ENCODE measurements at places on chromosomes 5 and 9. TPM values are rescaled to one million over a fixed set of nuclear protein-coding genes. Genes with fewer than 3 reads are reported as not detected.

DNA sequence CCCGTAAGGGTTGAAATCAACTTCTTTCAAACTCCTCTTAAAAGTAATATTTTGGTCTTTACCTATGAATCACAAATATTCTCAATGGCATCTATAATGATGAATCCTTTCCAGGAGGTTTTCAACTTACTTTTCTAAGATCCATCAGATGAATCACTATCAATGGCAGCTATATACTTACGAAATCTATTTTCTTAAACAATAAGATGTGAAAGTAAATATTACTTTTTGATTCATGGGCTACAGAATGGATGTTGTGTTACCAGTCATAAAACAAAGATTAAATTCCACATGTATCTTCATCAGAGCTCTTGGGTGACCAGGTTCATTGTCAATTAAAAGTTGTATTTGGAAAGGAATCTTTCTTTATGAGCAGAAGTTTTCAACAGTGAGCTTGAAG, 1877.7 kb upstream of the ACO1 start:
- H3K36me3 ChIP-seq = no peaks in the 10 kb centered on the region
- no peak overlapping the region for H3K27ac ChIP-seq
- H3K4me3 ChIP-seq = no peak overlapping the region

- H3K36me3 ChIP-seq = no peaks in the 10 kb centered on the region
- H3K27ac ChIP-seq = no peak overlapping the region
- DNase-seq = no peak
- peaks cover 69% of the 10 kb centered on the region for H3K27me3 ChIP-seq
- no peak overlapping the region for H3K4me3 ChIP-seq
Measured at GRCh38 chr5:852431-853401, 1.9 kb upstream of the ZDHHC11 start.

DNA sequence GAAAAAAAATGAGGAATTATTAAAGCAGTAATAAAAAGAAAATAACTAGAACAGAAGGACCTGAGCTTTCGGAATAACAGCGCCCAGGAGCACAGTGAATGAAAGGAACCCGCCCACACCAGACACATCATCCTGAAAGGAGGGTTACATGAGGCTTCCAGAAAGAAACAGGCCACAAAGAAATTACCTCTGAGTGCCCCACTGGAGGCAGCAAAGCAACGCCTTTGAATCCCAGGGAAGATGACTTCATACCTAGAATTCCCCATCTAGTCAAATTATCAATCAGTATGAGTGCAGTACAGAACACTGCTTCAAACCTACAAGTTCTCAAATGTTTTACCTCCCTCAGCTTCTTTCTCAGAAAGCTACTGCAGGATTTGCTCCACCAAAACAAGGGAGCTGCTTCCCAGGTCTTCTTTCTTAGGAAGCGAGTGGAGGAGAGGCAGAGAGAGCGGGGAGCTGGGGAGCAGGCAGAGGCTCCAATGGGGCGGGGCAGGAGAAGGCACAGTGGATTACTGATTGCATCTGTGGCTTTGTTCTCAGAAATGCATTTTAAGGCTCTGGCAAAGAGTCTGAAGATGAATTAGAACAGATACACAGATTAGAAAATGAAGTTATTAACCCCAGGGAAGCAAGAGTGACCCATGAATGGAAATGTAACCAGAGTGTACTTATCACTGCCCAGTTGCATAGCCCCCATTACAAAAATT, 87.1 kb downstream of the SEMA4D start:
- H3K4me1 ChIP-seq = peaks cover 14% of the 10 kb centered on the region
- H3K4me3 ChIP-seq = no peak overlapping the region
- no peak for DNase-seq
- H3K27ac ChIP-seq = no peak overlapping the region
- H3K27me3 ChIP-seq = no peaks in the 10 kb centered on the region

GRCh38 chr9:105735366-105735765, 41.0 kb downstream of the TMEM38B start:
- DNase-seq = no peak
- no peaks in the 10 kb centered on the region for H3K4me1 ChIP-seq
- no peak overlapping the region for H3K4me3 ChIP-seq
- H3K36me3 ChIP-seq = peaks cover 17% of the 10 kb centered on the region
- H3K27me3 ChIP-seq = no peaks in the 10 kb centered on the region

DNA sequence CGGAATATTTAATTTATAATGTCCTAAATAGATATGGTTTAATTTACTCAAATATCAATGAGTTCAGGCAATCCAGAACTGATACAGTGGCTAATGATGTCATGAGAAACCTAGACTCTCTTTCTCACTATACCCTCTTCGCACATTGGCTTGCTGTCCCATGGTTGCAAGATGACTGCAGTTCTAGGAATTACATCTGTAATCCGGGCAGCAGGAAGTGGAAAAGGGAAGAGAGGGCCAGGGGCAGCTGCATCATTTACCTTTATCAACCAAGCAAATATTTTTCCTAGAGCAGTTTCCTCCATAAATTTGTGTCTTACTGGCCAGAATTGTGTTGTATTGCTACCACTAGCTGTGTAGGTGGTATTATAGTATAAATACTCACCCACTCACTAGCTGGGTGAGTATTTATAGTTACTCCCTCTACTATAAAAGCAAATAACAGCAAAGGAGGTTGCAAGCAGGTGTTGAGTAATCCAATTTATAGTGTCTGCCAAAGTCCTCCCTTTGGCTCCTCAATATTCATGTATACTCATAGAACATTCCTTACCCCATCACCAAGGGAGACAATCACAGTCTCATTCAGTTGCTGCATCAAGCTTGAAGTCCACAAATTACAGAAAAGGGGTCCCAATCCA, 168.8 kb downstream of the DROSHA start:
- H3K36me3 ChIP-seq = no peaks in the 10 kb centered on the region
- H3K27ac ChIP-seq = no peak overlapping the region
- H3K4me3 ChIP-seq = no peak overlapping the region
- no peaks in the 10 kb centered on the region for H3K4me1 ChIP-seq
- no peaks in the 10 kb centered on the region for H3K27me3 ChIP-seq
- DNase-seq = no peak

SHISAL2B gene
- polyA plus RNA-seq = not detected

GRCh38 chr5:139681466-139681865, 33.3 kb downstream of the CXXC5 start:
- DNase-seq = no peak
- H3K4me3 ChIP-seq = no peak overlapping the region
- H3K36me3 ChIP-seq = peaks cover 44% of the 10 kb centered on the region

HACD4 gene
- 1.8 TPM for polyA plus RNA-seq

KIF4B gene
- polyA plus RNA-seq = not detected

DNA sequence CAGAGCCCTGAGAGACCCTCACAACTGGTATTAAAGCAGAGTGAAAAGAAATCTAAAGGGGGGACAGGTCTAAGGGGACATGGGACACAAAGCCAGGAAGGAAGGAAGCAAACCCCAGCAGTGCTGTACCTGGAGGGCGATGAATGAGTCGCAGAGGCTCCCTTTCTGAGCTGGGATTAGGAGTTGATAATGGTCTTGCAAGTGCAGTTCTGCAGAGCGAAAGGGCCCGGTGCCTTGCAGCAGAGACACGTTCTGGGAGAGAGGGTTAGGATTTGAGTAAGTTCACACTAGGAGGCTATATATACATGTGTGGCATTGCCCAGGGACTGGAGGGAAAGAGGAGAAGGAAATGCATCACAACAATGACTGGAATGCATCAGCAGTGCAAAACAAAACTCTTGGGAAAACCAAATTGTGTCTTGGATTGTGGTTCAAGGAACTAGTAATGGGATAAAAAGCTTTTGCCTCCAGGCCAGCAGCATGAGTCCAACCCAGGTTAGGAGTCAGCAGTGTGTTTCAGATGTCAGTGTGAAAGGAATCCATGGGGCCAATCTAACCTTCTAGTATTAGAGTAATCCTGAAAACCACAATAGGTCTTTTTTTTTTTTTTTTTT, 38.8 kb upstream of the LIFR start:
- no peak overlapping the region for H3K27ac ChIP-seq
- DNase-seq = no peak
- no peaks in the 10 kb centered on the region for H3K36me3 ChIP-seq
- H3K27me3 ChIP-seq = no peaks in the 10 kb centered on the region
- H3K4me1 ChIP-seq = peaks cover 26% of the 10 kb centered on the region
- no peak overlapping the region for H3K4me3 ChIP-seq

FGFR4 gene
- polyA plus RNA-seq = 15.9 TPM

ZBED3 gene
- polyA plus RNA-seq = 5.0 TPM

- no peaks in the 10 kb centered on the region for H3K4me1 ChIP-seq
- H3K27ac ChIP-seq = no peak overlapping the region
- H3K4me3 ChIP-seq = no peak overlapping the region
- H3K36me3 ChIP-seq = no peaks in the 10 kb centered on the region
Measured at GRCh38 chr9:18459962-18460584, 13.9 kb upstream of the ADAMTSL1 start.

DNA sequence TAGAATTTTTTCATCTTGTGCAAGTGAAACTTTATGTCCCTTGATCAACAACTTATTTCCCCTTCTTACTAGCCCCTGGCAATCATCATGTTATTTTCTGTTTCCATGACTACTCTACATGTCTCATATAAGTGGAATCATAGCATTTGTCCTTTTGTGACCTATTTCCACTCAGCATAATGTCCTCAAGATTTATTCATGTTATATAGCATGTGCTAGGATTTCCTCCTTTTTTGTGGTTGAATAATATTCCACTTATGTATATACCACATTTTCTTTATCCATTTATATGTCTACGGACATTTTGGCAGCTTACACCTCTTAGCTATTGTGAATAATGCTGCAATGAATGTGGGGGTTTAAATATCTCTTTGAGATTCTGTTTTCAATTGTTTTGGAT, 21.0 kb downstream of the FSD1L start:
- no peak overlapping the region for H3K4me3 ChIP-seq
- H3K4me1 ChIP-seq = no peaks in the 10 kb centered on the region
- no peak overlapping the region for H3K27ac ChIP-seq
- H3K36me3 ChIP-seq = no peaks in the 10 kb centered on the region
- H3K27me3 ChIP-seq = no peaks in the 10 kb centered on the region

DNA sequence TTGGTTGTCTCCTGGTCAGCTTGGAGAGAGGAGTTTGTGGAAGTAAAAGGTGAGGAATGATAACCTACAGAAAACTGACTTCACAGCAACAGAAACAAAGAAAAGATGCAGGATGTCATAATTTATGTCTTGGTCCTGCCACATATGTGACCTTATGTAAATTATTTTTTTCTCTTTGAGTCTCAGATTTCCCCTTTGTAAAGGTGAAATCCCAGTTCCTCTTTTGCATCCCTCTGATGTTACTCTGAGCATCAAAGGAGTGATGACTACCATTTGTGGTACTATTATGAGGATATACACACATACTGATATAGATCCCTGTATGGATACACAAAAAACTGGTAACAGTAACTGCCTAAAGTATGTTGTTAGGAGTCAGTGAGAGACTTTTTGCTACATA, 1.4 kb upstream of the THG1L start:
- H3K27me3 ChIP-seq = no peaks in the 10 kb centered on the region
- peaks cover 19% of the 10 kb centered on the region for H3K4me1 ChIP-seq
- H3K36me3 ChIP-seq = peaks cover 7% of the 10 kb centered on the region
- H3K4me3 ChIP-seq = no peak overlapping the region
- H3K27ac ChIP-seq = no peak overlapping the region
- no peak for DNase-seq

- H3K4me3 ChIP-seq = no peak overlapping the region
- no peaks in the 10 kb centered on the region for H3K27me3 ChIP-seq
- H3K27ac ChIP-seq = no peak overlapping the region
- DNase-seq = no peak
- H3K36me3 ChIP-seq = no peaks in the 10 kb centered on the region
- peaks cover 5% of the 10 kb centered on the region for H3K4me1 ChIP-seq
Measured at GRCh38 chr5:123950701-123951581, 439.0 kb downstream of the CSNK1G3 start.

LAMC3 gene
- 0.73 TPM for polyA plus RNA-seq

GKAP1 gene
- 4.7 TPM for polyA plus RNA-seq

DNA sequence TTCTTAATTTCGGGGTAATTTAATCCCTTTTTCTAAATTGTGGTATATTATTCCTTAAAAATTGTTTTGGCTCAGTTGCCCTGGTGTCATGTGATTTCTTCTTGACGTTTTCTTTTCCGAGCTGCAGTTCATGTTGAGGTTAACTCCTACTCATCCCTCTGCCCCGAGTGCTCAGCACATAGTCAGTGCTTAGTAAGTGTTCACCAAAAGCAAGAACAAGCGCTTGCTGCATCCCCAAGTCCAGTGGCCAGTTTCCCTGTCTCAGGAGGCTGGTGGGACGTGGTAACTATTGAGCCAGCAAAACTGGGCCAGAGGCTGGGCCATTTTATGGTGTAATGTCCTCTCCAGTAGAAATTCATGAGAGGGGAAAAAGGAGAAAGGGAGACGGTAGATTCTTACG, 23.3 kb downstream of the TRIO start:
- no peak overlapping the region for H3K4me3 ChIP-seq
- peak overlapping the region; percentile 23 for H3K27ac ChIP-seq
- H3K27me3 ChIP-seq = no peaks in the 10 kb centered on the region

GRCh38 chr5:33688066-33688465, 203.7 kb downstream of the ADAMTS12 start:
- no peak overlapping the region for H3K4me3 ChIP-seq
- H3K36me3 ChIP-seq = no peaks in the 10 kb centered on the region
- no peaks in the 10 kb centered on the region for H3K27me3 ChIP-seq

DNA sequence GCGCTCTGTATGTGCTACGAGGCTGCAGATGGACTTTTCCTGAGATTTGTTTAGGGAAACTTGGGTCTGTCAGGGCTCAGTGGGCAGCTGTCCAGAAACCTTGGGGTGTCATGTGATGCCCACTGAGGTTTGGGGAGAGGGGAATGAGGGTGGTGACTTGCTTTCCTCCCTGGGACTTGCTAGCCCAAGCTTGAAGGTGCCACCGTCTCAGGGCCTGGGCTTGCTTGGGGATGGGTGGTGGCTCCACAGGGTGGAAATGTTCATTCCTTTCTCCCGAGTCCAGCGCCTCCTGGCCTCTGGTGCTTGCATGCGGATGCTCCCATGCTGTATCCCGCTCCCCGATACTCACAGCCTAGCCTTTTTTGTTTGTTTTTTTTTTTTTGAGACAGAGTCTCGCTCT, 33.3 kb downstream of the ZNF618 start:
- no peak overlapping the region for H3K4me3 ChIP-seq
- no peaks in the 10 kb centered on the region for H3K36me3 ChIP-seq
- H3K4me1 ChIP-seq = peaks cover 14% of the 10 kb centered on the region
- DNase-seq = no peak
- no peaks in the 10 kb centered on the region for H3K27me3 ChIP-seq

DNA sequence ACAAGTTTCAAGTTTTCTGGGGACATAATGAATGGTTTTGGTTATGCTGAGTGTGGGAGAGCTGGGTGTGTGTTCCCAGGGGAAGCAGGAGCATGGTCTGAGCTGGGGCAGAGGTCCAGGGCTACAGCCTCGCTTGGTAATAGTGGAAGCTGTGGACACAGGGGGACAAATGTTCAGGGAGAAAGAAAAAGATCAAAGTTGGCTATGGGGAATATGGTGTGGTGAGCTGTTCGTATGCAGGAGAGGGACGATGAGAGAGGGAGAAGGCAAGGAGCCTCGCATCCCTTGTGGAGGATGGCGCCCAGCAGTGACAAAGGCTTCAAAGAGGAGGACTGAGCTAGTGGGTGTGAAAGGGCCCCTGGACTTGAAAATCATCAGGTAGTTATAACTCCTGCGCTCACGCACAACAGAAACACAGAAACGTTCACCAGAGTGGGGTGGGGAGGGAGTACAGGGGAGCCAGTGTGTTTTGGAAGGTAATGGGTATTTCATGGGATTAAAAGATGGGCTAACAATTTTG, 77.2 kb downstream of the TENT4A start:
- no peaks in the 10 kb centered on the region for H3K27me3 ChIP-seq
- H3K4me1 ChIP-seq = no peaks in the 10 kb centered on the region

Measured in stomach (tissue), 19 donors.